ENCODE measurements at places on chromosomes 2 and 18.

- DNase-seq, result no peak
- no peaks in the 10 kb centered on the region for H3K4me1 ChIP-seq
- no peaks in the 10 kb centered on the region for H3K36me3 ChIP-seq
- H3K27me3 ChIP-seq, result no peaks in the 10 kb centered on the region
- H3K27ac ChIP-seq, result no peak overlapping the region
Measured at GRCh38 chr2:28311660-28312249, 80.9 kb upstream of the FOSL2 start.

- peaks cover 82% of the 10 kb centered on the region for H3K36me3 ChIP-seq
- H3K4me1 ChIP-seq, result no peaks in the 10 kb centered on the region
- DNase-seq, result no peak
- H3K27ac ChIP-seq, result peak overlapping the region; percentile 63
Measured at GRCh38 chr2:85649201-85650190, 18.5 kb downstream of the SFTPB start.

- H3K27ac ChIP-seq, result peak overlapping the region; percentile 71
- no peaks in the 10 kb centered on the region for H3K36me3 ChIP-seq
- H3K27me3 ChIP-seq, result no peaks in the 10 kb centered on the region
- peaks cover 11% of the 10 kb centered on the region for H3K4me1 ChIP-seq
- DNase-seq, result peak; percentile 79
Measured at GRCh38 chr2:47272031-47272864, 117.1 kb upstream of the STPG4 start.

GRCh38 chr2:43178602-43179542 lies 47.5 kb downstream of the ZFP36L2 start:
- no peak overlapping the region for H3K4me3 ChIP-seq
- DNase-seq, result peak; percentile 91
- H3K36me3 ChIP-seq, result no peaks in the 10 kb centered on the region
- no peaks in the 10 kb centered on the region for H3K27me3 ChIP-seq

DNA sequence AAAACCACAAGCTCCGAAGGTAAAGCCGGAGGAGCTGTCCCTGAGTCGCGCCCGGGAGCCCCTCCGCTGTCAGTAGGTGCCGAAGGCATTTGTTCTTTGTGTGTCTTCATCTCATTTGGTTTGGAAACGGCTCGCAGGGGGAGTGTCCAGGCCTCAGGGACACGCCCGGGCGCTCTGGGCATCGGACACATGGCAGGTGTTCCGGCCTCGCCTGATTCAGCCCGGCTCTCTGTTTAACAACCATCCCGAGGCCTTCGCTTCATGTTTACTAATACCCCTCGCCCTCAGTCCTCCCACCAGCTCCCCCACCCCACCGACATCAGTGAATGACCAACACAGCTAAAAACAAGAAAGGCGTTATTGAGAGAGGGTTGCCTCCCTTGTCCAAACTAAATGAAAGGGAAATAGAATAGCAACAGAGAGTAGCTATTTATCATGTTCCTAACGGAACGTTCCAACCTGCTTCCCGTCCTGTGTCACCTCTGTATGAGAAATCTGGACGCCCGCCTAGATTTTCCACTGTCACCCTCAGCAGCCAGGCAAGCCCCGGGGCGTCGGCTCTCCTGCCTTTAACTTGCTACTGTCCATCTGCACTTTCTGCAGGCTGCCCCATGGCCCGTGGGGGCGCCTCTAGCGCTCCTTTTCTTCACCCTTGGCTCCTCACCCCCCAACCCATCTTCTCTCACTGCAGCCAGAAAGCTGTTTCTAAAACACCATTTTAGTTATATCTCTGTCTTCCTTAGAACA lies 73.9 kb downstream of the MYCN start:
- no peaks in the 10 kb centered on the region for H3K36me3 ChIP-seq
- H3K4me3 ChIP-seq, result no peak overlapping the region
- H3K4me1 ChIP-seq, result no peaks in the 10 kb centered on the region
- DNase-seq, result no peak

- H3K4me3 ChIP-seq, result no peak overlapping the region
- no peak overlapping the region for H3K27ac ChIP-seq
- no peaks in the 10 kb centered on the region for H3K4me1 ChIP-seq
- no peak for DNase-seq
Measured at GRCh38 chr2:184938221-184938985, 340.1 kb downstream of the ZNF804A start.

- H3K27me3 ChIP-seq, result no peaks in the 10 kb centered on the region
- H3K36me3 ChIP-seq, result peaks cover 26% of the 10 kb centered on the region
- no peak for DNase-seq
- no peaks in the 10 kb centered on the region for H3K4me1 ChIP-seq
Measured at GRCh38 chr2:118105497-118105896, 17.2 kb downstream of the INSIG2 start.

DNA sequence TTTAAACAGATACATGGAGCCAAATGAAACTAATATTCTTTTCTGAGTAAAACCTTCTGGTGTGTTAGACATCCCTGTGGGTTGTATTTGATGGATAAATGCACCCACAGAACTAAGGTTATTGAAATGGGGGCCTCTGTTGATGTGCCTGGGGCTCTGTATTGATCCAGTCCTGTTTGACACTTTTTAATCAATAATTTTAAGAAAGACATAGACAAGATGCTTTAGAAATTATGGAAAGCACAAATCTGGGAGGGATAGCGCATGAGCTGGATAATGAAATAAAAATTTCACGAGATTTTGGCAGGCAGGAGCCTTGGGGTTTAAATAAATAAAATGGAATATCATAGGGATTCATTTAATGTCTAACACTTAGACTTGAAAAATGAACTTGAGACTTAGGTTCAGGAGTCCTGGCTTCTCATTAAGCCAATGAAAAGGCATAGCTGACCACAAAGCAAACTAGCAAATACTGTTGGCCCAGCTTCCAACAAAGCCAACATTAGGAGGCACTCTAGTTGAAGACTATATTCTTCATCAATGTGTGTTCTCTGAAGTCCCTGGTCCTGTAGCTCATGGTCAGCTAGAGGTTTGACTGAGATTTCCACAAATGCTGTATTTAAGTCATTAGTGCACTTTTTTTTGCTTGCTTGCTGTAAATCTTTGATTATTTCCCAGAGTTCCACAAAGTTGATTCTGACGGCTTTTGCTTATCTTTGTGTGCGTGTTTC lies 64.2 kb upstream of the SH3RF3 start:
- no peak overlapping the region for H3K4me3 ChIP-seq
- DNase-seq, result no peak
- no peak overlapping the region for H3K27ac ChIP-seq
- H3K4me1 ChIP-seq, result no peaks in the 10 kb centered on the region
- no peaks in the 10 kb centered on the region for H3K36me3 ChIP-seq
- H3K27me3 ChIP-seq, result no peaks in the 10 kb centered on the region

DNA sequence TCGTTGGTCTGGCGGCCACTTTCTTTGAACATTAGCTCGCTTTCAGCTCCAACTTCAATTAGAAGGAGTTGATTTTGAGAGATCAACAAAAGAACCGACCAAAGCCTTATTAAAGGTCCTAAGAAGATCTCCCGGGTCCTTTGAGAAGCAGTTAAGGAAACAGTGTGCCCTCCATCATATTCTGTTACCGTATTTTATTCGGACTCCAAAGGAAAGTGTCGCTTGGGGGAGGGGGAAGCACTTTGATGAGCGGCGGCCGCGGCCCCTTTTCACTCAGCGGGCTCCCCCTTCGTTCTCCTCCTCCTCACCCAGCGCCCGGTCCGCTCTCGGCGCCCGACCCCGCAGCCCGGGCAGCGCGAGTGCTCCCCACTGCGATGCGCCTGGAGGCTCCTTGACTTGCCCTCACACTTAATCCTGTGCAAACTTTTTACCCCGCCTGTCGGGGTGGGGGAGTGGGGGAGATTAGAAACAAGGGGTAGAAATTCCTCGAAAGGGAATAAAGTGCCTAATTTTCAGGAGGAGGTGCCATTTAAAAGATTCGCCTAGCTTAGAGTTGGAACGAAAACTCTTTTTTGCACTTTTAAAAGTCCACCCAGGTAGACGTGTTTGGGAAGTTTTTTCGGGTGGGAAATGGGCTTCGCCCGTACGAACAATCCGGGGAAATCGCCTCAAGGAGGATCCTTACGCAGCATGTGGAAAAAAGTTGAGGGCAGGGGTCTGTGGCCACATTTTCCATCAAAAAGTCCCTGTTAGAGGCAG lies 1.2 kb upstream of the OTX1 start:
- peak overlapping the region; percentile 66 for H3K4me3 ChIP-seq
- peaks cover 29% of the 10 kb centered on the region for H3K27me3 ChIP-seq
- H3K36me3 ChIP-seq, result peaks cover 10% of the 10 kb centered on the region
- H3K4me1 ChIP-seq, result peaks cover 7% of the 10 kb centered on the region
- no peak for DNase-seq

GRCh38 chr2:58127111-58127510 lies 80.5 kb downstream of the VRK2 start:
- H3K27me3 ChIP-seq, result no peaks in the 10 kb centered on the region
- peaks cover 5% of the 10 kb centered on the region for H3K36me3 ChIP-seq
- no peak overlapping the region for H3K27ac ChIP-seq
- no peaks in the 10 kb centered on the region for H3K4me1 ChIP-seq
- no peak overlapping the region for H3K4me3 ChIP-seq

GRCh38 chr2:59856391-59856790 lies 697.1 kb downstream of the BCL11A start:
- no peak overlapping the region for H3K27ac ChIP-seq
- H3K36me3 ChIP-seq, result no peaks in the 10 kb centered on the region
- H3K4me3 ChIP-seq, result no peak overlapping the region

- no peak for DNase-seq
- H3K27ac ChIP-seq, result no peak overlapping the region
- H3K4me3 ChIP-seq, result no peak overlapping the region
- no peaks in the 10 kb centered on the region for H3K36me3 ChIP-seq
- H3K4me1 ChIP-seq, result no peaks in the 10 kb centered on the region
Measured at GRCh38 chr2:184908966-184909365, 310.6 kb downstream of the ZNF804A start.

DNA sequence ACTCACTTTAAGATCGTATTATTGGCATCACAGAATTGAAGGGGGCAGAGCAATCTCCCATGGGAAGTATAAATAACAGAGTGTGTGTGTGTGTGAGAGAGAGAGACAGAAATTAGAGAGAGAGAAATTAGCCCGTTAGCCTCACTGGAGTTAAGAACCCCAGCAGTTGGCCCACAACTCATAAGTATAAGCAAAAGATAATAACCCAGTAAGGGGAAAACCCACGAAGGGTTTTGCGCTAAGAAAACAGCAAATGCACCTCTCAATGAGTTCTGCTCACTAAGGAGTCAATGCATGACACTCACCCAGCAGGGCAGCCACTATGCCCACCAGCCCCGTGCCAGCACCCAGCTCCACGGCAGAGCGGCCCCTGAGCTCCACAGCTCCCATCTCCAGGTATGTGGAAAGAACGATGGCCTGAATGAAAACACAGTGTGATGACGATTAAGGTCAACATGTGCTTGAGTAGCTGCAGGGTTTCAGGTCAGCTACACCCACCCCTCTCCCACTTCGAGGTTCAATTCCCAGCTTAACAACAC lies 3.6 kb downstream of the METTL21A start:
- no peaks in the 10 kb centered on the region for H3K27me3 ChIP-seq
- DNase-seq, result no peak
- H3K4me3 ChIP-seq, result no peak overlapping the region
- H3K27ac ChIP-seq, result no peak overlapping the region
- peaks cover 3% of the 10 kb centered on the region for H3K36me3 ChIP-seq
- peaks cover 14% of the 10 kb centered on the region for H3K4me1 ChIP-seq

DNA sequence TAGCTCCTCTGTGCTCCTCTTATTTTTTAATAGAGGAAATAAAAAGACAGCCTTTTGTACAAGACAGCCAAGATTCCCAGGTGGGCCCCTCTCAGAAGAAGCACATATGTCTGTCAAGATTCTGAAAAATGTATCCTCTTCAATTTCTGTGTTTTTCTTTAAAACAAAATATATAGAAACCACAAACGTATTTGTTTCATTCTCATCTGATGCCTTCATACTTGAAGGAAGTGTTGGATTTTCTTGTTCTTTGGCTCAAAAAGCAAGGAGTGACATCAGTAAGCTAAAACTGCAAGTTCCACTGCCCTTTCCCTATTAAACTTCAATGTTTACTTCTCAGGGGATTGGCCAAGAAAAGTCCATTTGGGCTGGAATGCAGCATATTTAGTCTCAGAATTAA lies 193.8 kb upstream of the OSR1 start:
- no peak overlapping the region for H3K4me3 ChIP-seq
- no peak for DNase-seq
- H3K4me1 ChIP-seq, result peaks cover 10% of the 10 kb centered on the region
- H3K27ac ChIP-seq, result peak overlapping the region; percentile 40
- H3K27me3 ChIP-seq, result no peaks in the 10 kb centered on the region

GRCh38 chr2:40746191-40746590 lies 294.3 kb upstream of the SLC8A1 start:
- H3K27me3 ChIP-seq, result no peaks in the 10 kb centered on the region
- DNase-seq, result no peak
- no peaks in the 10 kb centered on the region for H3K36me3 ChIP-seq
- H3K4me1 ChIP-seq, result no peaks in the 10 kb centered on the region
- no peak overlapping the region for H3K4me3 ChIP-seq

- H3K27me3 ChIP-seq, result no peaks in the 10 kb centered on the region
- H3K36me3 ChIP-seq, result no peaks in the 10 kb centered on the region
- no peaks in the 10 kb centered on the region for H3K4me1 ChIP-seq
- DNase-seq, result no peak
Measured at GRCh38 chr18:6659963-6660725, 69.4 kb upstream of the ARHGAP28 start.

DNA sequence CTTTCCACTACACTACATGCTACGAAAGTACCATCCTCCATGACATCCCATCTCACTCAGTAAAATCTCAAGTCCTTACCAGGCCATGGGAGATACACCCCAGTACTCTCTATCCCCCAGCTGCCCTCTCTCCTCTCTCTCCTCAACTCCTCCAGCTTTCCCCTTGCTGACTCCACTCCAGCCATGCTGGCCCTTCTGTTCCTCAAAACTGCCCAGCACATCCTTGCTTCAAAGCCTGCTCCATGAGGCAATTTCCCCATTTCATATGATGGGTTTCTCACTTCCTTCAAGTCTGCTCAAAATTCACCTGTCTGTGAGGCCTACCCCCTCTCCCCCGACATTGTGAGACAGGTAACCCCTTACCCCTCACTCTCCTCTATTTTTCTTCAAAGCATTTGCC lies 8.6 kb downstream of the CHN1 start:
- no peak overlapping the region for H3K27ac ChIP-seq
- H3K27me3 ChIP-seq, result no peaks in the 10 kb centered on the region
- H3K4me3 ChIP-seq, result no peak overlapping the region
- H3K36me3 ChIP-seq, result no peaks in the 10 kb centered on the region

DNA sequence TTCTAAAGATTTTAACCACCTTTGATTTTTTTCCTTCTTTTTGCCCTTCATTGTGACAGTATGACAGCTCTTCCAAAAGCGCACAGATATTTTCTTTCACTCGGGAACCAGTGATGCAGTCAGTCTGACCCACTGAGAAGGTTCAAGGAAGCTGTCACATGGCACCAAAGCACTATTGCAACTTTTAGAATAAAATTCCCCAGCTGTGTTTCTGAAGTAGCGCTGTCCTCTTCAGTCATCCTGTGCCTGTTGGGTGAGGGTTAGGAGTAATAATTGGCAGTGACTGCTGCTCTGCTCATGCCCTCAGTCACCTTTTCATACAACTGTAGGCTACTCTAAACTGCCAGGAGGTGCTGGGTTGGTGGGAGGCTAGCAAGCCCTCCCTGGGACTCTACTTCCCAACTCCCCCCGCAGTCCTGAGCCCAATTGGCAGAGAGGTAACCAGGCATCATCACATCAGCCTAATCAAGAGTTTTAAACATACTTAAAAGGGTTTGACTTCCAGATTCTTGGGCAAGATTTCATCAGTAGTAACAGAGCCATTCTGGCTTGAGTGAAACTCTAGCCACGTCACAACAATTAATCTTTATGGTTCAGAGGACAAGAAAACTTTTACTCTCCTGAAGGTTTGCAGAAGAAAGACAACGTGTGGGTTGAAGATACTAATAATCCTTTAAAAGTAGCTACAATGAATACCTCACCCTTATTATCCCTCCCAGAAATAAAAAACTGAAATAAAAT lies 473.3 kb downstream of the FBXO15 start:
- no peaks in the 10 kb centered on the region for H3K4me1 ChIP-seq
- DNase-seq, result no peak
- H3K4me3 ChIP-seq, result no peak overlapping the region
- H3K36me3 ChIP-seq, result no peaks in the 10 kb centered on the region
